Activated CD4-positive, alpha-beta T cell treated with anti-CD3 and anti-CD28 coated beads, Interleukin-2, amount 50 U/mL, for 16 hours (primary cell): ENCODE measurements at places on chromosomes 2 and 18.

GRCh38 chr2:223264541-223265193 is 212.7 kb downstream of the KCNE4 start:
- DNase-seq, result no peak

DNA sequence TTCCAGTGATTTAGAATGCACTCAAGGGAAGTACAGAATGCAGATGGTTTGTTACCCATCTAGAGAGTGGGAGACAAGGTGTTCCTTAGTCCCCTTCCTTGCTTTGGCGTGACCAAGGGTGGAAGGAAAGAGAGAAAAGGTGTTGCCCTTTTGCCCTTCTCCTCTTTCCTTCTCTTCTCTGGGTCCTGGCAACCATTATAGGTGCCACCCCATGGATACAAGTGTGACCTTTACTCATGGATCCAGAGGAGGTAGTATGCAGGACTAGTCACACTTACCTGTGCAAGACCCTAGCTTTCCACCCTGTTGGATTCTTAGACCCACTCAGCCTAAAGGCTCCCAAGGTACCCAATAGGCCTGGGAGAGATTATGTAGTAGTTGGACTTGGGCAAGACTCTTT is 11.6 kb upstream of the RBFA start:
- no peak for DNase-seq

DNA sequence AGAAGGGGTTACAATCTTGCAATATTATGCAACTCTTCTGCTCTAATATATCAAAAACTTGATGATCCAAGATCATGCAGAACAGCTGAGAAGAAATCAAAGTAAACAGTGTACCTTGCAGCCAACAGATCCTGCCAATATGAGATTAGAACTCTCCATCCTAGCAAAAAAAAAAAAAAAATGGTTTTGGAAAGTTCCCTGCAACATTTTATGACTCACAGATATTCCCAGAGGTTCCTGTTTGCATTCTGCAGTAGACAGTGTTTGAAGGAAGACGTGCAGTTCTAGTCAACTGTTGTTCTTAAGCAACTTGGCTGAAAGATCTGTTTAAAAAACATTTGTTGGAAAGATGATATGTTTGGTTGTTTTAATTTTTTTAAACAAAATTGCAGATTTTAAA is 103.6 kb upstream of the WDR75 start:
- no peak for DNase-seq

DNA sequence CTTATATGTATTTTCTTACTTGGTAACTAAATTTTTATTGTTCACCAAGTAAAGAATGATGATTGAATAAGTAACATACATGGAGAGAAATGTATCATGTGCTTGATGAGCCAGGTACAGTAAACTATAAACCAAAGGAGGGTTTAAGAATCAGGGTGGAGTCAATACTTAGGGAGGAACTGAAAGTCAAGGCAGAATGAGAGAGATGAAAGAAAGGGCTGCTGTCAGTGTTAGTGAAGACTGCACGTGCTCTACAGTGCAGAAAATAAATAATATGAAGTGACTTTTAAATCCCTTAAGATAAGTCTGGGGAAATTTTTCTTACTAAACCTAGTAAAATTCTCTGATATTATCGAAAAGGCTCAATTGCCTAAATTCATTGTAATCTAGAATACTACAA is 986.0 kb downstream of the DSC3 start:
- no peak for DNase-seq

GRCh38 chr2:95077530-95077825 is 44.1 kb downstream of the MRPS5 start:
- no peak for DNase-seq
